ENCODE measurements at places on chromosomes 3 and 15.

DNA sequence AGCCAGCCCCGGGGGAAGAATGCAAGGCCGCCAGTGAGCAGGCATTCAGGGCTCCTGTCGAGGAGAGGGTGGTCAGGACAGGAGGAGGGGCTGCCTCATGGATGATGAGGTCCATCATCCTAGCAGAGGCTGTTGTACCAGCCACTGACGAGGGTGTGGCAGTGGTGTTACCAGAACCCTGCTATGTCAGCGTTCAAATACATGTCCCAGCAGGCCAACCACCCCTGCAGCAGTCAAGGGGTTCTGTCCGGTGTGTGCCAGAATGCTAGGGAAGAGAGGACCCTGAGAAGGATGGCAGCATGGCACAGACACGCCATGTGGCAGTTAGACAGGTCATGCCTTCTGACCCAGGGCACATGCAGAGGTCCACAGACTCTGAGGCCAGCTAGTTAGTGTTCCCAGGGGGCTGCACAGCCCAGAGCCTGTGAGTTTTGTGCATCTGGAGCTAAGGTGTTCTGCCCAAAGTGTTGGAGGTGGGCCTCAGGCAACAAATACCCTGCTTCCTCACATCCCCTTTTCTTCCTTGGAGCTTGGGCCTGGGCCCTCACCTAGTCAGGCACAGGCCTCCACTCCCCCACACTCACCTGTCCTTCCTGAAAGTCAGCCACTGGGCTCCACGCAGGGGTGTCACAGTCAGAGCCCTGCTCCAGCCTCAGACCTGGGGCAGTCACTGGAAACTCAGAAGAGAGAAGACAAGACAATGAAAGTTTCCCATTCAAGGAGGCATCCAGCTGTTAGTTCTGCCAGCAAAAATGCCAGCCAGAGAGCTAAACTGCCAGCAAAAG is 7.8 kb downstream of the PAK6 start:
- DNase-seq: no peak

DNA sequence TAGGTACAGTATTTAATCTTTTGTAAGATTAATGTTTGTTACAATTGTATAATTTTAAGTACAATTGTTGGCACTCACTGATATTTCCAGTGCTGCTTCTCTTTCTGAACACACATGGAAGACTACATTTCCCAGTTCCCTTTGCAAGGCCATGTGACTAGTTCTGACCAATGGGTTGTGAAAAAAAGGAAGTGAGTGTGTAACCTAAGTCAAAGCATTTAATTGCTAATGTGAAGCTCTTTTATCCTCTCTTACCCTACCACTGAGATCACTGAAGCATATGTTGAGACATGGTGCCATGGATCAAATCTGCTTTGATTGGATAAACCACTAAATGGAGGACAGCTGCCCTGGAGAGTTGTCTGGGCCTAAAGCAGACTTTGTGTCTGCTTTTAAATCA is 83.9 kb upstream of the PLXND1 start:
- DNase-seq: peak; percentile 83

GRCh38 chr3:161455962-161456361 is 40.6 kb upstream of the OTOL1 start:
- no peak for DNase-seq

DNA sequence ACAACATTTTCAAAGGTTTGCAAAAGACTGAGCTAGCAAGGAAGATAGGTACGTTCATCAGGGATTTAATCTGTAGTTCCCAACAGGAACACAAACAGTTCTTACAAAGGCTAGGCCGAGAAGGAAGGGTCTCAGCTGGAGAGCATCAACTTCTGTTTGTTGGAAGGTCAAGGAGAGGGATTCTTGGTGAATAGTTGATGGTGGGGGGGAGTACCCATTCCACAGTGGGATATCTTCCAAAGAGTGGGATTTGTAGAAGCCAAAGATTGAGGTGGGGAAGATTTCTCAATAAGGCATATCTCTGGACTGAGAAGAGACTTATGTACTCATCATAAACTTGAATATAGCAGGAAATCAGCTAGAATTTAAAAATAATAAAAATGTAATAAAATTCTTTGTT is 231.8 kb downstream of the CHST2 start:
- no peak for DNase-seq

GRCh38 chr3:128067489-128067888 is 15.3 kb downstream of the SEC61A1 start:
- no peak for DNase-seq

GRCh38 chr15:28887339-28888174 is 1.8 kb downstream of the APBA2 start:
- DNase-seq: no peak

DNA sequence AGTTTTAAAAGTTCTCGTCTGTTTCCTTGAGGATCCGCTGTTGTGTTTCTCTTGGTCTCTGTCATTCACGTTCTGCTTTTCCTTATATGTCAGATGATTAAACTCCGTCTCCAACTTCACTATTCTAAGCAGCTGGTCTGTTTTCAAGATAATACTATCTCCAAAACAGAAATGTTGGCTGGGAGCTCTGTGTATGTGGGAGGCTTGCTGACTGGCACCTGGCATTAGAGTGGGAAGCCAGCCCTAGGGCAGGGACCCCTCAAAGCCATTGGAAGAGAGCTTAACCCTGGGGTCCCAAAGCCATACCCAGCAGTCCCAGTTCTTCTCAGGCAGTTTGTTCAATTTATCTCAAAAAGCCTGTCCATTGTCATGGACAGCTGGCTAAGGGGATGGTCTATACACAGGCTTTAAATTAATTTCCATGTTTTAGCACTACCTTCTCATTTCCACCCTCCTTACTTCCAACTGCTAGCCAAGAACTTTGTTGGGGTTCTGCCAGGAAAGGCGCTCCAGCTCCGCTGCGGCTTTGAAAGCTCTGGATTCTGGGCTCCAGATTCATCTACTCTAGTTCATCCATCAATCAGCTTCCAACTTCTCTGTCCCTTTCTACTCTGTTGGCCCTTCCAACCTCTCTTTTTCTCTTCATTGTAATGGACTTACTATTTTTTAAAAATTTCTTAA is 9.2 kb downstream of the BTBD1 start:
- DNase-seq: no peak

DNA sequence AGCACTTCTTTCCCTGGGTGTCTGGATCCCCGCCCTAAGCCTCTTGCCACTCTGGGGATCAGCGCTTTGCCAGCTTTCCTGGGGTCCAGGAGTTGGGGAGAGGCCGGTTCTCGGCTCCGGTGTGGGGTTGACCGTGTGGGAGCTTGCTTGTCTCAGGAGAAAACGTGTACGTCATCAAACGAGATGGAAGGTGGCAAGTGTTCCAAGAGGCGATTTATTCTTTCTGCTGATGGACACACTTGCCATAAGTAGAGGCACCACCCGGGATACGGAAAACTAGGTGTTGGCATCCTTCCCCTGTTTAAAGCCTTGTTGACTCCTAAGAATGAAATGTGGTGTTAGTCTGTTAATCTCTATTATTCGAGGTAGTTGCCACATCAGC is 295 bp downstream of the ZWILCH start:
- no peak for DNase-seq

DNA sequence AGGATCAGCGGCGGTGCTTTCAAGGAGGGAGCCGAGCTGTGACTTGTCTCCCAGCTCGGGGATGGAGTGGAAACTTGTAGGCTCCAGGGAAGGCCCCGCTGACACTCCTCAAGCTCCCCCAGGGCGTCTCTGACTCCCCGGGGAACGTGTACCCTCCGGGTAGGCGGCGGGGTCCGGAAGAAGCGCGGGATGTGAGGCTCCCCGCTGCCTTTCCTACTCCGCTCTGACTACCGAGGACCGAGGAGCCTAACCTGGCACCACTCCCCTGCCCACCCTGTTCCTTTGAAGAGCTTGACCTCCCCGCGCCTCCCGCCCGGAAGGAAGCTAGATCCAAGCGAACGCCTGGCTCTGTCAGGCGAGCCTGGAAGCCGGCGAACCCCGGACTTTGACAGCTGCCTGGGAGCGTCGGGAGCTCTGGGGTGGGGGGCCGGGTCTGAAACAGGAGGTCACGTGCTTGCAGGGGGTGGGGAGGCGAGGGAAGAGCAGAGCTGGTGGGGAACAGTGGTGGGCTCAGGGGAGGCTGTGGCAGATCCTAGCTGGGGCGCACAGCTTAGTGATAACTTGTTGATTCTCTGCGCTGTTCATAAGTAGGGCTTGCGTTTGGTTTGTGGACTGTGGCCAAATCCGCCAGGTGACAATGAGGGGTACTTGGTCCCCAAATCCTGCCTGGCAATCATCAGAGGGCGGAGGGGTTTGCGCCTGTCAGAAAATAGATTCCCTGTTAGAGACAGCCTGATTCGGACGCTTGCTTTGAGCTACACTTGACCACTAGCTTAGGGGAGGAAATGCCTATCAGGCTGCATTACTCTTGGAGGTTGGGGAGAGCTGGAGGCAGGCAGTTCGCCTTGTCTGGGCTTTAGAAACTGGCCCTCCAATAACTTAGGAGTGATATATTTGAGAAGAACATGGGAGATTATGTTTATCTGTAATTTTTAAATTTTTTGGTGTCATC is 1.2 kb downstream of the CLSTN2 start:
- peak; percentile 41 for DNase-seq

DNA sequence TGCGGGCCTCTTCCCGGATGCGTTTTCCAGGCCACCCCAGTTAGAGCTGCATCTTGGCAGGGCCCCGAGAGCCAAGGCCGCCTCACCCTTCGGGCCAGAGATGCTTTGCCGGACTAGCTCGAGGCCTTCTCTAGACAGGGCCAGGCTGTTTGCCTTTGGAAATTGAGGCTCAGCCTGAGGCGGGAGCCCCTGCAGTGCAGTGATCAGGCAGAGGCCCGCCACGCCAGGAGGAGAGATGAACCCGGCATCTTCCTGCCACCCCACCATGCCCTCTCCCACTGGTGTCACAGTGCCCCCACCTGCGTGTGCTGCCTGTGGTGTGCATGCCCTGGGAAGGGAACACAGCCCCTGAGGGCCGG is 8.9 kb upstream of the ROPN1B start:
- DNase-seq: no peak

DNA sequence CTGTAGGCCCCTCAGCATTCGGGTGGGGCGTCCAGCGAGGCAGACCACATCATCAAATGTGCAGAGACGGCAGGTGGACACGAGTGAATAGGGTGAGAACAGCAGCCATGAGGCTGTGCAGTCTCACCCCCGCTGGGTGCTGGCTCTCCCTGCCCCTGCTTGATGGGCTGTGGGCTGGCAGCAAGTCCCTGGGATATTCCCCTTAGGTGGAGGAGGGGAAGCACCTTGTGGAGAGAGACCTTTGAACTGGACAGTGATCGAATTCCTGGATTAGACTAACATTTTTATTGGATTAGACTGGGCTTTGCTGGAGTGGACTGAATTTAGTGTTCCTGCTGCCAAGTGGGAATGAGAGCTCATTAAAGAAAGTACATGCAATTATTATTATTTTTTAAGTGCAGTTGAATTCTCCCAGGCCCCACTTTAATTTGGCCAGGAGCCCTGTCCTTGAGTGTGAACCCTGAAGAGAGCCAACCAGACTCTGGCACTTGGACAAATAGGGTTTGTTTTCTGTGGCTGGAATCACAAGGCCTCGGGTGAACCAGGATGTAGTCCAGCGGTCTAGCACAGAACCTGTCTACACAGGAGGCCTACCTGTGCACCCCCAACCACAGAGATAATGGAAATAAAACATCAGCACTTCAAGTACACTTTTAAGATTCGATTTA is 193.1 kb downstream of the ABHD5 start:
- DNase-seq: no peak
